Fibroblast of skin of left biceps (primary cell): ENCODE measurements at places on chromosomes 11 and 22.

- DNase-seq: no peak
These were observed 89.0 kb downstream of the APIP start for GRCh38 chr11:34827228-34827627.

DNA sequence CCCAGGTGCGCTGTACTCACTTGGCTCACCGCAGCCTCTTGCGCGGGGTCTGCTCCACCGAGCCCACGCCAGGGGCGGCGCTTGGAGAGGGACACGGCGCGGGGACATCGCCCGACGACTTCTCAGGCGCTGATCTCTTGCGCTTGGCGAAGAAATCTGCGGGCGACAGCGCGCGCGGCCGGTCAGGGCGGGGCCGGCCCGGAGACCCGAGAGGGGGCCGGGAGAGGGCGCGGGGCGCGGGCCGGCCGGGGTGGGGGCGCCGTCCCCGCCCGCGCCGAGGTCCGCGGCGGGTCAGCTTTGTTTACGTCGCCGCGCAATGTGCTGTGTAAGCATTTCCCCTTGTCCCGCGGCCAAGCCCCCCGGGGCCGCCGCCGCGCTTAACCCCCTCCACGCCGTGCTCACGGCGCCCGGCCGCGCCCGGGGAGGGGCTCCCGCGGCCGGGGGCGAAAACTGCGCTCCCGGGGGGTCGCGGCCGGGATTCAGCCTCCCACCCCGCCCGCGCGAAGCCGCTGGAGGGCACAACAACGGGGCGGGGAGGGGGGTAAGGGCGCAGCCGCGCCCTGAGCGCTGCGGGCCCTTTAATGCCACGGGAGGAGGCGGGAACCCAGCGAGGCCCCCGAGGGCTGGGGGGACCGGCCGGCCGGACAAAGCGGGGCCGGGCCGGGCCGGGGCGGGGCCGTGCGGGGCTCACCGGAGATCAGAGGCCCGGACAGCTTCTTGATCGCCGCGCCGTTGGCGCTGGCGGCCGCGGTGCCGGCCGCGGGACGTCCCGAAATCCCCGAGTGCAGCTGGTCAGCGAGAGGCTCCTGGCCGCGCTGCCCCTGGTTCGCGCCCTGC lies 1.4 kb downstream of the CDKN1C start:
- no peak for DNase-seq

- DNase-seq: no peak
These were observed 7.3 kb downstream of the CYP2R1 start for GRCh38 chr11:14884667-14885273.

- no peak for DNase-seq
These were observed 67.6 kb upstream of the ARHGAP42 start for GRCh38 chr11:100619484-100619883.

DNA sequence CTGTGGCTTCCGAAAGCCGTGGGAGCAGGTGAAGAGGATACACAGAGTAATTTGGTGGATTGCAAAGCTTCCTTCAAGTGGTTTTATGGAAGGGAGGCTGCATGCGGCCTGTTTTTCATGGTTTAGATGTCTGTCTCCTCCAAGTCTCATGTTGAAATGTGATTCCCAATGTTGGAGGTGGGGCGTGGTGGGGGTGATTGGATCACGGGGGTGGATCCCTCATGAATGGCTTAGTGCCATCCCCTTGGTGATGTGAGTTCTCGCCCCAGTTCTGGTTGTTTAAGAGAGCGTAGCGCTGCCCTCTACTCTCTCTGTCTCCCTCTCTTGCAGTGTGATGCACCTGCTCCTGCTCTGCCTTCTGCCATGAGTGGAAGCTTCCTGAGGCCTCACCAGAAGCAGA lies 247.8 kb upstream of the B3GAT1 start:
- DNase-seq: no peak

DNA sequence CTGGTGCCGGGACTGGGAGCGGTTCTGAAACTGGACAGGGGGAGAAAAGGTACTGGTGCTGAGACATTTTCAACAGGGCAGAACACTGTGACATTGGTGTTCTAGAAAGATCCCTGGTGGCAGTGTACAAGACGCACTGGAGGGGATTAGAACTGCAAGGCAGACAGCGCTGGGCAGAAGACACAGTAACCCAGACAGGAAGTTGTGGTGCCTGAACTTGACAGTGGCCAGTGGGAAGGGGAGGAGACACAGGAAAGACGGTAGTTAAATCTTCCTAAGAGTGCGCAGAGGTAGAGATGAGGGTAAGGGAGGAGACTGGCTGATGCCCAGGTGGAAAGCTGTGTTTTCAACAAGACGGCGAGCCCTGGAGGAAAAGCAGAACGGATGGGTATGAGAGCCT lies 24.5 kb downstream of the FAM227A start:
- DNase-seq: no peak

DNA sequence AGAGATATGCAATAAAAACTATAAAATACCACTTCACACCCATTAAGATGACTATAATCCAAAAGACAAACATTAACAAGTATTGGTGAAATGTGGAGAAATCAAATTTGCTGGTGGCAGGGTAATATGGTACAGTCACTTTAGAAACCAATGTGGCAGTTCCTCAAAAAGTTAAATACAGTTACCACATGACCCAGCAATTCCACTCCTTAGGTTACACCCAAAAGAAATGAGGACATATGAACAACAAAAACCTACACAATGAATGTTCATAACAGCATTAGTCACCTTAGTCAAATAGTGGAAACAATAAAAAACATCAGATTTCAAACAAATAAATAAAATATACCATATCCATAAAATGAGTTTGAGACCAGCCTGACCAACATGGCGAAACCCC lies 52.6 kb downstream of the RDX start:
- no peak for DNase-seq
